Vagina (tissue), 2 donors: ENCODE measurements at places on chromosomes 2 and 18. TPM values are rescaled to one million over a fixed set of nuclear protein-coding genes. Genes with fewer than 3 reads are reported as not detected.

- DNase-seq: no peak
Observed at GRCh38 chr2:25418944-25419677, 77.4 kb upstream of the DNMT3A start.

Gene BCL11A
- 48.4 TPM for total RNA-seq

- DNase-seq: no peak
Observed at GRCh38 chr2:126657636-126658318, 1.8 kb downstream of the GYPC start.

Gene IL1RN
- 253 TPM for total RNA-seq

- no peak for DNase-seq
Observed at GRCh38 chr18:46158499-46158898, 54.3 kb downstream of the HAUS1 start.

Gene PLEKHA3
- 5.9 TPM for total RNA-seq

Gene TUBA3E
- total RNA-seq: not detected

Gene PJVK
- 4.9 TPM for total RNA-seq
